ENCODE measurements at places on chromosomes 12 and 14. TPM values are rescaled to one million over a fixed set of nuclear protein-coding genes. Genes with fewer than 3 reads are reported as not detected.

DNA sequence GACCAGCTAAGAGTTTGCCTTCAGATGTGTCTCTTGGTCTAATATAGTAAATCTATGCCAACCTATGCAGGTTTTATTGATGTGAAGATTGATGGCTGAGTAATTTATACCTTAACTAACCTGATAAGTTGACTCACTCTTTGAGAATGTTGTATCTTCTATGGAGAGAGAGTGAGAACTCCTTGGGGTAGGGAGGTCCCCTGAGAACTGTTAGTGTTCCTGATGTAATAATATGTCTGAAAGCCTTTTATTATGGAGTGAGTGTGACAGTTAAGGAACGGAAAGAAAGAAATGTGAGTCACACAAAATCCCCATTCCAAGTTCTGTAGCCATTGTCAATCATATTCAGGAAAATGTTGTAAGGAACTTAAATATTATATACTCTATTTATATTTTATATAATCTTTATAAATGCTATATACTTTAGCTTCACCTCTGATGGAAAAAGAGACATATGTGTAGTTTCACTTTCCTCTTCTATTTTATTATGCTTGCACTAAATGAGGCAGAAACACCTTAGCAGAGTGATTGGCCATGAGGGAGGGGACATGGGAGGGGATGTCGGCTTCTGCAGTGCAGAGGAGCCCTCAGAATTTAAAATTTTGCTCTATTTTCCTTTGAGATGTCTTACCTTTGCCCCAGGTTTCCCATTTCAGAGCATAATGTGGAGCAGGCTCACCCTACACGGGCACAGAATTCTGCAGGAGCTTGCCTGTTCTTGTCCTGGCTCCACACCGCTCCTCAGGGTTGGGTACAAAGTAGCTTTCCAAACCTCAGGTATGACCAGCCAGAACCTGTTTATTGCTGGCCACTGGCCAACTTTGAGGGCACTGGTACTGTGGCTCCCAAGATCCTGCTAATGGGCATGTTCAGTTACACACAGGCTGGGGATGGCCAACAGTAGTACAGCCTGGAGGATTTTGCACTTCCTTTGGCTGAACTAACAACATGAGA lies 57.7 kb downstream of the ARF6 start:
- DNase-seq, result no peak

DNA sequence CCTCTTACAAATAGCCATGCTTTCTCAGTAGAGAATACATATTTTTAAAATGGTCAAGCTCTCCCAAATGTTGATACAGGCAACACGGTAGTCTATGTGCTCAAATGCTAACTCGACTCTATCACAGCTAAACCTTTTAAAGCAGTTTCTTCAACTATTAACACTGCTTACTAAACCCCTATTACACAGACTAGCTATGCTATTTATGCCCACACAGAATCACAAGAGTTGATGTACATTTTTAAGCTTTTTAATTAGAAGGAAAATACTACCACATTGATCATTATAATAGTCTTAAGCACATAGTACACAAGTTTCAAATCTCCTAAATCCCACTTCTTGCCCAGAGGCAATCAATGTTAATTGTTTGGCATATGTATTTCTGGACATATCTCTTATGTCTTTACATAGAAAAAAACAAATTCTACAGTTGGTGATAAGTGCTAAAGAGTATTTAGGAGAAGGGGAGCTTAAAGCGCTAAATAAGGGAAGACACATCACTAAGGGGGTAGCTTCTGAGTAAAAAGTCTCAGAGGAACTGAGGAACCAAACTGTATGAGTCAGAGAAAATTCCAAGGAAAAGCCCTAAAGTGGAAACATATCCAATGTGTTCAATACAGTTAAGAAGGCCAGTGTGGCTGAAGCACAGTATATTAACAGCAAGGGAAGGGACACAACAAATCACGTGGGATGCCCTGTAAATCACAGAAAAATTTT lies 13.7 kb downstream of the HNRNPC start:
- DNase-seq, result no peak

- DNase-seq, result no peak
Measured at GRCh38 chr12:69648476-69648875, 37.8 kb upstream of the LRRC10 start.

DNA sequence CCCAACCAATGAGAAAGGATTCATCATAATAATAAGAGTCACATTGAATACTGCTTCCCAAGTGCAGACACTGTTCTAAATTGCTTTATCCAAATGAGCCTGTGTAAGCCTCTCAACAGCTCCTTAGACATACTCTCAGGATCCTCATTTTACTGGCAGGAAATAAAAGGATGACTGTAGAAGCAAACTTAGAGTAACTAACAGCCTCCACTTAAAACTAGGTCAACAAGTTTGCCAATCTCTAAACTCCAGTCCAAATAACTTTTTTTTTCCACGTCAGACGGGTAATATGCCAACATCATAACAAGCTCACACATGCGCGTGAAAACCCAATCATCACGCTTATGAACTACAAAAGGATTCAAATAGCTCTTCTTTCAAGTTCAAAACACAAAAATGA lies 15.3 kb upstream of the DPF3 start:
- DNase-seq, result no peak

DNA sequence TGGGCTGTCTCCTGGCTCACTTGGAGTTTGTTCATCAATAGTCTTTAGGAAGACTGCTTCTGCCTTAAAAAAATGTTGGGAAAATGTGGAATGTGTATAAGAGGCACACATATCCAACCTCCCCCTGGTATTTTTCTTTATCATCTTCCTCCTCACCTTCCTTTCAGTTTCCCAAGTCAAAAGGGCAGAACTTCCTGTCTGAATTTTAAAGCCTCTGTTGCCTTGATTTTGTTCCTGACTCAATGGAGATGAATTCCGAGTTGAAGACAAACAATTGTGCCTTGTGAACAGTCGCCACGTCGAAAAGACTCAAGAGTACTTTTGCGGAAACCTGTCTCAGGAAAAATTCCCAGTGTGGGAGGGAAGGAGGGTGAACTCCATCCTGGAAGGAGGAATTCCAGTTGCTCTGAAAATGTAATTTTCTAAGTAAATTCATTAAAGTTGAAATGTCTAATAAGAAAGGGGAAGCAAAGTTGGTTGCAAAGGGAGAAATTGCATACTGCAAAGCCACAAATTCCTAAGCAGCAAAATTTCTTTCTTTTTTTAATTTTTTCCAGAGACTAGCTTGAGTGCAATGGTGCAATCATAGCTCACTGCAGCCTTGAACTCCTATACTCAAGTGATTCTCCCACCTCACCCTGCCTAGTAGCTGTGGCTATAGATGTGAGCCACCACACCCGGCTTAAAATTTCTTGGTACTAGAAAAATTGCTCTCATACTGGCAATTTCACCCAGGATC lies 50.2 kb upstream of the ELK3 start:
- no peak for DNase-seq

DNA sequence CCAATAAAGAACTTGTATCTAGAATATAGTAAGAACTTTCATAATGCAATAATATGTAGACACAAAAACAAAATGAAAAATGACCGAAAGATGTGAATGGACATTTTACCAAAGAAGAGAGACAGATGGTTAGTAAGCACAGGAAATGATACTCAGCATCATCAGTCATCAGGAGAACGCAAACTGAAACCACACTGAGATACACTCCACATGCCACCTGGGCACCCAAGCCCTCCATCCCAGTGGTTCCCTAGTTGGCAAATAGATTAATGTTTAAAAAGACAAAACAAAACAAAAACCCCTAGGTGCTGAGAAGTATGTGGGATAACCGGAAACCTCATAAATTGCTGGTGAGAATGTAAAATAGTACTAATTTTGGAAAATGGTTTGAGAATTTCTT lies 26.8 kb upstream of the VPS33A start:
- no peak for DNase-seq

The IQSEC3 gene
- total RNA-seq, result 0.51 TPM
